ENCODE measurements at places on chromosomes 1 and 21.

DNA sequence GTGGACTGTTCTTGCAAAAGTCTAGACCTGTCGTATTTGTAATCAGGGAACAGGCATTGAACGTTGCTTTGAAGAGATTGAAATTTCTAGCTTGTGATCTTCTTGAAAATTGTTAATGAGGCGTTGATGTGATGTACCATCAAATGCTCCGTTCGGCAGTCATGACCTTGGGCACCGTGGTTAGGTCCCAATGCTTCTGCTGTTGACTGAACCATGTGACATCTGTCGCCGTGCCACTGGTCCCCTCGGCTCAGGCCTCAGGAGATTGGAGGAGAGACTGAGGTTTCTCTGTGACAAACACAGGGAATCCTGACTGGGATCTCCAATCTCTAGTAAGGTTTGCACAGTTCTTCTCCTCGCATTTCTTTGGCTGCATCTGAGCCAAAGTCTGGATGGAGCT, 18.1 kb upstream of the KCNAB2 start:
- DNase-seq: no peak

GRCh38 chr1:243501002-243501401, 245.2 kb downstream of the SDCCAG8 start:
- no peak for DNase-seq

DNA sequence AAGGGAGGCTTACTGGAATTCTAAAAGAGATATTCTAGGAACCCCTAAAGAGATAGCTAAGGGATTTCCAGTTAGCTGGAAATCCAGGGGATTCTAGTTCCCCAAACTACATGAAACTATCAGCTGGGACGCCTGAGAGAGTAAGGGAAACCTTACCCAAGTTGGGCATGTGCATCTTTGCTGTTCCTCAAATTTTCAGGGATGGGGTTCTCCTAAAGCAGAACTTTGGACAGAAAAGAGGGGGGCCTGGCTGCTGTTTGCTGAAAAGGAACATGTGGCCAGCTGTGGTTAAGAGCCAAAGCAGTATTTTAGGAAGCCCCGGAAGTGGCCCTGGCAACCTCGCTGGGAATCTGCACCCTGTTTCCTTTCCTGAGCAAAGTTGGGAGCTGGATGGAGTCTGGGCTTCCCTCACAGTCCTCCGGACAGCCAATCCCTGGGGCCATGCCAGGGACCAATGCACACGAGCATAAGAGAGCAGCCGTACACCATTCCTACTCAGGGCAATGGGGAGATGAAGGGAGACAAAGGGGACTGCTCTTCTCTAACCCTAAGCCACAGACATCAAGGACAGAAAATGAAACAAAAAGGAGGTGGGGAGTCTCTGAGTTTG, 154.3 kb downstream of the PLXNA2 start:
- DNase-seq: no peak

GRCh38 chr1:38745476-38746401, 113.8 kb downstream of the RRAGC start:
- DNase-seq: no peak
